GM12865 (cell line): ENCODE measurements at places on chromosomes 6 and 20.

- no peak for DNase-seq
These were observed 117.1 kb downstream of the ISM1 start for GRCh38 chr20:13338097-13338661.

GRCh38 chr20:64084685-64085152 is 521 bp upstream of the LKAAEAR1 start:
- no peak for DNase-seq

DNA sequence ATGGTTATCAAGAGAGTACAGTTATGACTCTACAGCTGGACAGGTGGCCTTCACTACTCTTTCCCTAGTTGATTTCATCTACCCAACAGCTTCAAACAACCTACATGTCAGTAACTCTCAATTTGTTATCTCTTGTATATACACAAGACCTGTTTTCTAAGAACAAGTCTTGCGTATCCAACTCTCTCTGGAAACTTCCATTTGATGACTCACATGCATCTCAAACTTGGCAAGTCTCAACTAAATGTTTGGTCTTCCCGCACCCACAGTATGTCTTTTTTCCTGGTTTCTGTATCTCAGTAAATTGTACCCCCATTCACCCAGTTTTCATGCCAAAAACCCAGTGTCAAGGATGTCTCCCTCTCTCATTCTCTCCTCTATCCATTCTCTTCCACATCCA is 97.7 kb downstream of the BTBD9 start:
- DNase-seq = no peak

GRCh38 chr20:51636123-51636522 is 93.6 kb upstream of the NFATC2 start:
- DNase-seq = peak; percentile 47

DNA sequence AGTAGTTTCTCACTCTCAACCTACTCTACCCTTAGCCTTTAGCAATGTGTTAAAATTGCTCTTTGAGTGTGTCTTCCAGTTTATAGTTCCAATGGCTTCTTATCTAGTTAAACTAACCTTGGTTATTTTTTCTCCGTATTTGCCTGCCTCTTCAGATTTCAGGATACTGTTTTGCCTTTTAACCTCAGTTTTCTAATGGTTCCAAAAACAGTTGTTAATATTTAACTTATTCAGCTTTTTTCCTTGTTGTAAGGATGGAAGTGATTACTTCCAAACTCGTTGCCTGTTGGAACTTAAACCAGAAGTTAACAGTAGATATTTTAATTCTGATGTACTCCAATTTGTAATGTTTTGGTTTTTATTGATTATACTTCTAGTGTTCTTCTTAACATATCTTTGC is 1574.9 kb downstream of the HACE1 start:
- no peak for DNase-seq

DNA sequence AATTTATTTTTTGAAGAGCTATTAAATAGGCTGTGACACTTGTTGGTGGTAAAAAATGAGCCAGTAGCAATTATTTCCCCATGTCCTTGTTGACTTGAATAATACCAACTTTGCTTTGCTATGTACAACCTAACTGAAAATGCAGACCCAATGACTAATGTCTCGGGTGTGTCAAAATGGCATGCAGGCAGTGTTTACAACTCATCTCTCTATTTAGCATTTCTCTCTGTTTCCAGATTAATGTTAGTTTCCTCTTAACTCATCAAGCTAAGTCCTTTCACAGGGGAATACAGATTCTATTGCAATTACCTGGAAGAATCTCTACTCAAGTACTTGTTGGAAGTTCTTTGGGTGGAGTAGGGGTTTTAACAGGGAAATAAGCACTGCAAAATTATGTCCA is 504.4 kb downstream of the BCKDHB start:
- no peak for DNase-seq

- DNase-seq = peak; percentile 32
These were observed 303.7 kb downstream of the UTRN start for GRCh38 chr6:144588697-144589325.

DNA sequence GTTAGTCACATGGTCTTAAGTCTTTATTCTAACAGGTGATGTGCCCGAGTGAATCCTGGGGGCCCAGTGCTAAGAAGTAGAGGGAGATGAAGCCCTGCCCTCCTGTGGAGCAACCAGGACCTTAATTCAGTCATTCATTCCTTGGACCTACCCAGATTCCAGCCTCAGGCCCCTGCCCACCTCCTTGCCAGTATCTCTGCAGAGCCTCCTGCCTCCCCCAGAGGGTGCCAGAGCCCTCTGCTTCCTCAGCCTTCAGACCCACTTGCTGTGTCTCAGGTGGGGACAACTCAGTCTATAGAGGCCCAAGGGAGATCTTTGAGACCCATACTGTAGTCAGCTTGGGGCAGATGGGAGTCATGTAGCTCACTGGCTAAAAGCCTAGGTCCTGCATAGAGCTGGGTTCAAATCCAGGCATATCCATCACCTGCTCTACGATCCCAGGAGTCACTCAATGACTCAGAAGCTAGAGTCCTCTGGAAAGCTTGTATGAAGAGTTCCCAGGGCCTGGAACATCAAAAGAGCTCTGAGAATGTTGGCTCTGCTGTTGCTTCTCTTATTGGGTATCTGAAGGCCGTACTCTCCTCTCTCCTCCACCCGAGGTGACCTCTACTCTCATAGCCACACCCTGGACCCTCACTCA is 3.9 kb upstream of the SIGLEC1 start:
- peak; percentile 71 for DNase-seq
